Activated CD4-positive, alpha-beta T cell treated with anti-CD3 and anti-CD28 coated beads for 24 hours (primary cell): ENCODE measurements at places on chromosomes 7 and 10.

- no peak for DNase-seq
These were observed 4.4 kb downstream of the FAM170B start for GRCh38 chr10:49129376-49129775.

GRCh38 chr7:84914598-84914997, 272.3 kb downstream of the SEMA3D start:
- no peak for DNase-seq

DNA sequence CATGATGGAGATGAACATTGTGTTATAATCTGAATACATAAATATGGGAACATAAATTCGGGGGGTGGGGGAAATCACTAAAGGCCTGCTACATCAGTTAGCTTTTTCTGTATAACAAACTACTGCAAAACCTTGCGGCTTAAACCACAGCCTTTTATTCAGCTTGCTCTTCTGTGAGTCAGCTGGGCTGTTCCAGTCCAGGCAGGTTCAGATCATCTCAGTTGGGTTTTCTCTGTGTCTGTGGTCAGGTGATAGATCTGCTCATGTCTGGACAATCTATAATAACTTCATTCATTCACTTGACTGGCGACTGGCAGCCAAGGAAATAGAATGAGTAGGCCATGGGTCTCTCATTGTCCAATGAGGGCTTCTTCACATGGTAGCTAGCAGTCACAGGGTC, 23.5 kb downstream of the HTR7 start:
- no peak for DNase-seq

DNA sequence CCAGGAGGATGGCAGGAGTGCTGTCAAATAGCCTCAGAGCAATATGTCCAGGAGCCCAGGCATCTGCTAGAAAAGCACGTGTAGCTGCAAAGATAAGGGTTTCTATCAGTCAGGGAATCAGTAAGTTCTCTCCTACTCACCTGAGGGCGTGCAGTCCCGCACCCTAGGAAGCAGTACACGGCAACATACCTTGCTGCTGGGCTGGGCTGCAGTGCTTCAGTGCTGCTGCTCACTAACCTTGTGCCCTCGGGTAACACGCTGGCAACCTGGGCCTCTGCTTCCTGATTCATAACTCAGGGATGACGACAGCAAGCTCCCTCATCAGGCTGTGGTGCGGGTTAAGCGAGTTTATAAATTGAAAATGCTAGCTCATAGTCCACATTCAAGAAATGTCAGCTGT, 29.5 kb upstream of the CCNY start:
- no peak for DNase-seq

GRCh38 chr7:91248996-91249395, 15.2 kb upstream of the FZD1 start:
- no peak for DNase-seq

- no peak for DNase-seq
These were observed 133.0 kb downstream of the PTPRN2 start for GRCh38 chr7:158454631-158455030.

GRCh38 chr10:79153745-79154144, 85.0 kb downstream of the ZMIZ1 start:
- DNase-seq, result no peak

DNA sequence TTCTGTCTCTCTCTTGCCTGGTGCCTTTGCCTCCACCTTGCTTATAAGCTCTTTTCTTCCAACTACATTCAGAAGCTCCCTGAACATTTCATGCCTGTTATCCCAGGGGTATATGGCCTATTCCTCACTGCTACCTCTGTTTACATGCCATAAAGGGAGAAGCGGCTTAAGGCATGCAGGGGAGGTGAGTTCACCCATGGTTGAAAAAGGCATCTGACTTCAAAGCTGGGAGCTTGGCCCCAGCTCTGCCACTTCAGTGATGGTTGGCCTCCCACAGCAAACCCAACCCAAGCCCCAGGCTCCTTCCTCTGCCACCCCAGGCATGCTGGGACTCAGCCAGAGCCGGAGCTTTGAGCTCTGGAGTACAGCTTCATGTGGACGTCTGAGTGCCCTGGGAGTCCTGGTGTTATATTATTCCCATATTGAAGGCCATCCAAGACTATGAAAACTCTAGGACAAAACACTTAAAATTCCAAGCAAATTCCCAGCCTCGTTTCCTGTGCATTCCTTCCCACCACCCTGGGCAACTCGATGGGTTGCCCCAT, 468.6 kb upstream of the ZMIZ1 start:
- DNase-seq, result no peak

DNA sequence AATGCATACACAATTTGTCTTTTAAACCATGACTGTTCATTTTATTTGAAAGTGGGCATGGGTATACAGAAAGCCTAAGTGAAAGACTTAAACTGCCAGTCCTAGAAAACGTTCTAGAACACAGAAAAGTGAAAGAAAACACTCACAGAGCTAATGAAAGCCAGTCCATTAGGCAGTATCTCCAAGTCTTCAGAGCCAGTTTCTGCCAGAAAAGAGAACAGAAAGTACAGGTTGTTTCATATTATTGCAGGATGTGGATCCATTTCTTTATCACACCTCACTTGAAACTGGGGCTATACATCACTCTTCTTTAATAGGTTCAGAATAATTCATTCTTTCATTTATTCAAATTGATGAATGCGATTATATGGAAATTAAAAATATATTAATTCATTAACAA, 7.7 kb downstream of the PON1 start:
- no peak for DNase-seq

DNA sequence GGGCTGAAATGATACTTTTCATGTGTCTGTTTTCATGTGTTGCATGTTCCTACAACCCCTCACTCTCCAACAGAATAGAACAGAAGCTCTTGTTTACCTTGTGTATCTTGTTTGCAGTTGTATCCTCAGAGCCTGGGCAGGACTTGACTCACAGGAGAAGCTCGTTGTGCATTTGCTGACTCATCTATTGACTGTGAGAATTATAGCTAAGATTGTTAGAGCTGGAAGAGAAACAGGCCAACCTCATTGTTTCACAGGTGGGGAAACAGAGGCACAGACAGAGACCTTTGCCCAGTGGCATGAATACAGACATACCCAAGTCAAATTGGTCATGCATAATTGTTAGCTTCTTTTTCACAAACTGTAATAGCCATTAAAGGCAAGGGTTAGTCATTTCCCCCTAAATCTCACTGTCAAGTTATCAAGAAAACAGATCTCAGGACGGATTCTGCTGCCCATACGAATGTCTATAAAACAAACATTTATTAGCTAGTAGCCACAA, 4.6 kb upstream of the TSPAN15 start:
- no peak for DNase-seq

DNA sequence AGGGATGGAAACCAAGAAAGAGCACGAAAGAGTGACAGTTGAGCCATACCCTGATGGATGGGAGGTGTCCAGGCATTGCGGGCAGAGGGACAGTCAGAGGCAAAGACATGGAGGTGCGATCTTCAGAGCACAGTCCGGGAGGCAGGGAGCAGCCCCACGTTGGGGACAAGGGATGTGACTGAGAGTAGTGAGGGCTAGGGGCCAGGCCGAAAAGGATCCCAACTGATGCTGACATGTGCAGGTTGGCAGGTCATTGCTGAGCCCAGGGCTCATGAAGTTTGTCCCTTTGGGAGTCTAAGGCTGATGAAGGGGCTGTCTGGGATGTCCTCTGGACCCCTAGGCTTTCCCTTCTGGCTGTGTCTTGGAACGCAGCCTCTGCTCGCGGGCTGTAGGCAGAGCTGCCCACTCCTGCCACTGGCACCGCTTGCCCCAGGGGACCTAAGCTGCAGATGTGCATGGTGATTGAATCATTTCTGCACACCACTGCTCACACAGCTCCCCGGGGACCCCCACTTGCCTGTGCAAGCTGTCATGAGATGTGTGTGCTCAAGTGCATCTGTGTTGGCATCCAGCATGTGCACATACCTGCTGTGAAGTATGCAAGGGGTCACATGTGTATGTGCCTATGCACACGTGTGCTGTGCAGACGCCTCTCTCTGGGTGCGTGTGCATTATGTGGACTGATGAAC, 125.1 kb downstream of the ZMIZ1 start:
- no peak for DNase-seq

DNA sequence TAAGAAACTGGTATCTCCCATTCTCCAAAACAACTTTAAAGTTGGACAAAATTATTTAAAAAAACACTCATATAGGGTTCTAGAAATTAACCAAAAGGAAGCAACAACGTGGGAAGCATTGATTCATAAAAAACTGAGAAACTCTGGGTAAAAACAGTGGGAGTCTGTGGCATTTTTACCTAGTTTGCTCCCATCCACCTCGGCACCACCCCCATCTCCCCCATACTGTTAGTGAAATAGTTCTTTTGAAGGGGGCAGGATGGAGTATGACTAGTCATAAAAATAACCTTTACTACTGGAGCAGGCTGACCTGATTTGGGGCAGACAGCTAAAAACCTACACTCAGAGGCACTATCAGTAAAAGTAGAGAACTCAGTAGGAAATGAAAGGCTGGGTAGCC, 123.2 kb downstream of the AVL9 start:
- DNase-seq, result no peak
